NCI-H226 (cell line): ENCODE measurements at places on chromosomes 3 and 15.

DNA sequence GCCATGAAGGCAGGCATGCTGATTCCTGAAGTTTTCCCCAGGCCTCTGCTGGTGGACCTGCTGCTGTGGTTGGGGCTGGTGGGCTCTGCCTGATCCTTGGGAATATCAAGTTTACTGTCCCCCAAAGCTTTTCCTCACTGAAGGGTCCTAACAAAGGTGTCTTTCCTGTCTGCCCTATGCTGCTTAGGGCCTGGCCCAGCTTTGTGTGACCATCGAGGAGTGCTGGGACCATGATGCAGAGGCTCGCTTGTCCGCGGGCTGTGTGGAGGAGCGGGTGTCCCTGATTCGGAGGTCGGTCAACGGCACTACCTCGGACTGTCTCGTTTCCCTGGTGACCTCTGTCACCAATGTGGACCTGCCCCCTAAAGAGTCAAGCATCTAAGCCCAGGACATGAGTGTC lies 13.2 kb upstream of the EXOG start:
- DNase-seq = no peak

- DNase-seq = no peak
Measured at GRCh38 chr3:115832265-115832664, 209.0 kb downstream of the GAP43 start.

- no peak for DNase-seq
Measured at GRCh38 chr3:53162672-53163443, 1.8 kb downstream of the PRKCD start.

GRCh38 chr3:152780553-152780952 lies 54.4 kb upstream of the P2RY1 start:
- DNase-seq = no peak

DNA sequence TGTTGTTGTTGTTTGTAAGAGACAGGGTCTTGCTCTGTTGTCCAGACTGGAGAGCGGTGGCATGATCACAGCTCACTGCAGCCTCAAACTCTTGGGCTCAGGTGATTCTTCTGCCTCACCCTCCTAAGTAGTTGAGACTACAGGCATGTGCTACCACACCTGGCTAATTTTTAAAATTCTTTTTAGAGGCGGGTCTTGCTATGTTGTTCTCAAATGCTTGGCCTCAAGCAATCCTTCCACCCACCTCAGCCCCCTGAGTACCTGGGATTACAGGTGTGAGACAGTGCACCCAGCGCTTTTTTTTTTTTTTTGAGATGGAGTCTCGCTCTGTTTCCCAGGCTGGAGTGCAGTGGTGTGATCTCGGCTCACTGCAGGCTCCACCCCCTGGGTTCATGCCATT lies 46.7 kb downstream of the TMOD3 start:
- no peak for DNase-seq

- no peak for DNase-seq
Measured at GRCh38 chr3:57919987-57920386, 88.2 kb upstream of the FLNB start.

GRCh38 chr3:49607105-49607591 lies 52.9 kb downstream of the BSN start:
- peak; percentile 56 for DNase-seq

- DNase-seq = no peak
Measured at GRCh38 chr3:136979684-136980083, 21.9 kb downstream of the IL20RB start.

- no peak for DNase-seq
Measured at GRCh38 chr3:187014417-187014864, 84.1 kb downstream of the ST6GAL1 start.

DNA sequence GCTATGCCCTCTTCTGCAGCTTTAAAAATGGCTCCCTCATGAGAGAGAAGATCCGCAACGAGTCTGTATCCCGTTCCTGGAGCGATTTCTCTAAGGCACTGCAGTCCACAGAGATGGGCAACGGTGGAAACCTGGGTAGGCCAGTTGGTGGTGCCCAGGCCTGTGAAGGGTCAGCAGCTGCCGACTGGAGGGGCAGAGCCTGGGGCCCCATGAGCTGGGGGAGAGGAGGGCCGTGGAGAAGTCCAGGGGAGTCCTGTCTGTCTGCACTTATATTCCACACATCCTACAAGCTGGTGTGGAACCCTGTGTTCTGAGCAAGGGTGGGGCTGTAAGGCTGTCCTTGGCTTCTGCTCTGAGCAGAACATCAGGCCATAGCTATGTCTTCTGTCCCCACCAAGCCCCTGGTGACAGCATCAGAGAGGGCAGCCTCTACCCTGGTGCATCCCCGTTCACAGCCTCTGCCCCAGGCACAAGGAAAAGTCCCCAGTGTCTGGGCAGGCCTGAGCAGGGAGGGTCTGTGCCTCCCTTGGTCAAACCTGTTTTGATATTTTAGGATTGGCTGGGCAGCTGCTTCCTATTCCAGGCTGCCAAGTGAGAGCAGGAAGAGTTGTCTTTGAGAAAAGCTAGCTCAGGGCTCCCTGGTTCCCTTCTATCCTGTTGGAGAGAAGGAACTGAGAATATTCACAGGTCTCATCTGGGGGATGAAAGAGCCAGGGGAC lies 29.7 kb downstream of the XYLB start:
- no peak for DNase-seq

GRCh38 chr3:111481551-111481950 lies 60.4 kb upstream of the CD96 start:
- no peak for DNase-seq

DNA sequence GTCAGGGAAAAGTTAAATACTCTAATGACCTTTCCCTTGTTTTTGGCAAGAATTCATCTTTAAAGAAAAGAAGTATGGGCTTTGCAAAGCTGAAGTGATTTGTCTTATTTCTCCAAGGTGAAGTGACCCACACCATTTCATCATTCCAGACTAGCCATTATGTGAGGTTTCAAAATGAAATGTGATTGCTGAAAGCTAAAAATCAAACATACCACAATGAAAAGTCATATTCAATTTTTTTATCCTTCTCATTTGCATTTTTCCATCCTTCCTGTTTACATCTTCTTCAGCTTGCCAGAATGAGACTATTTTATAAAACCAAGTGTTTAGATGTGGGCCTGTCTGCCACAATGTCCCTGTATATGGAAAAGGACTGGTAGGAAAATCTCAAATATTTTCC lies 142.3 kb upstream of the STRIT1 start:
- DNase-seq = no peak

GRCh38 chr3:37588758-37589157 lies 272.9 kb upstream of the CTDSPL start:
- DNase-seq = no peak

DNA sequence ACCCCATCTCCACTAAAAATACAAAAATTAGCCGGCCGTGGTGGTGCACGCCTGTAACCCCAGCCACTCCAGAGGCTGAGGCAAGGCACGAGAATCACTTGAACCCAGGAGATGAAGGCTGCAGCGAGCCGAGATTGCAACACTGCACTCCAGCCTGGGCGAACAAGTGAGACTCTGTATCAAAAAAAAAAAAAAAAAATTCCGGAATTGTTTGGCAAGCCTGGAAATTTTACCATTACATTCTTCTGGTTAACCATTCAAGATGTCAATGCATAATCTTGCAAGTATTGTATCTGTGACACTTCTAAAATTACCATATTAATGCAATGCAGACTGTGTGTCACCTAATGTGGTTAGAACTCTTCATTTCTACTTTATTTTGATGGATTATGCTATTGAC lies 67.0 kb downstream of the CSNK1G1 start:
- no peak for DNase-seq

DNA sequence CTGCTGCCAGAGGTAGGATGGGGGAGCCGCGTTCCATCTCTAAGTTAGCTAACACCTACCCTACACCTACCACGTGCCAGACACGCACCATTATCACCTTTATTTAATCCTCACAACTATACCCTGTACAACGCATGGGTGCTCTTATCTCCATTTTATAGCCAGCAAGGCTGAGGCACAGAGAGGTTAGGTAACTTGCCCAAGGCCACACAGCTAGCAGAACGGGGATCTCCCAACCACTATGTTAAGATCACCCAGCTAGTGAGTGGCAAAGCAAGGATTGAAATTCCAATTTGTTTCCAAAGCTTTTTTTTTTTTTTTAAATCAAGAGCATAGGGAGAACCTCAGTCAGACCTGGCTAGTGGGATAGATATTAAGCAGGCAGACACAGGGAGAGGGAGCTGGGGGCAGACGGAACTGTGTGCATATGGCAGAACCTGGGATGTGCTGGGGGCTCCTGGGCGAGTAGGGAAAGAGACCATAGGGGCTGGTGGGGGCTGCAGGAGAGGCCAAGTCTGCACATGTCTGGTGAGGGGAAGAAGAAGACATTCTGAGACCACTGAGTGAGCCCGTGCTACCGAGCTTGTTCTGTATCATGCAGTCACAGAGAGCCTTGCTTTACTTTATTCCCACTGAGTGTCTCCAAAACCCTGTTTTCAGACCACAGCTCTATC lies 196.3 kb upstream of the TPM1 start:
- DNase-seq = no peak

GRCh38 chr3:174822320-174822719 lies 36.8 kb upstream of the NAALADL2 start:
- DNase-seq = no peak

DNA sequence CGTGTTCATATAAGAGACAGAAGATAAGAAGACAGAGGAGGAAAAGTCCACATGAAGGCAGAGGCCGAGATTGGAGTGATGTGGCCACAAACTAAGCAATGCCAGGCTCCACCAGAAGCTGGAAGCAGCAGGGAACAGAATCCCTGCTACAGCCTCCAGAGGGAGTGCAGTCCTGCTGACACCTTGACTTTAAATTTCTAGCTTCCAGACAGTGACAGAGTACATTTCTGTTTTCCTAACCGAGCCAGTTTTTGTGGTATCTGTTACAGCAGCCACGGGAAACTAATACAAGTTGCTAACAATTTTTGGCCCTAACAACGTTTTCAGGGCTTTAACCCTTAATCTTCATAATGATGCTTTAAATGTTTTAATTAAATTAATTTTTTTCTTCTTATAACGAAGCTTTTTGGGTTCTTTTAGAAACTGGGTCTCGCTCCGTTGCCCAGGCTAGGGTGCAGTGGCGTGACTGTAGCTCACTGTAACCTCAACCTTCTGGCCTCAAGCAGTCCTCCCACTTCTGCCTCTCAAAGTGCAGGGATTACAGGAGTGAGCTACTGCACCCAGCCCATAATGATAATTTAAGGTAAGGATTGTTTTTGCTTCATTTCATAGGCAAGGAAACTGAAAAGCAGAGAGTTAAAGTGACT lies 202.3 kb upstream of the PROK2 start:
- no peak for DNase-seq

DNA sequence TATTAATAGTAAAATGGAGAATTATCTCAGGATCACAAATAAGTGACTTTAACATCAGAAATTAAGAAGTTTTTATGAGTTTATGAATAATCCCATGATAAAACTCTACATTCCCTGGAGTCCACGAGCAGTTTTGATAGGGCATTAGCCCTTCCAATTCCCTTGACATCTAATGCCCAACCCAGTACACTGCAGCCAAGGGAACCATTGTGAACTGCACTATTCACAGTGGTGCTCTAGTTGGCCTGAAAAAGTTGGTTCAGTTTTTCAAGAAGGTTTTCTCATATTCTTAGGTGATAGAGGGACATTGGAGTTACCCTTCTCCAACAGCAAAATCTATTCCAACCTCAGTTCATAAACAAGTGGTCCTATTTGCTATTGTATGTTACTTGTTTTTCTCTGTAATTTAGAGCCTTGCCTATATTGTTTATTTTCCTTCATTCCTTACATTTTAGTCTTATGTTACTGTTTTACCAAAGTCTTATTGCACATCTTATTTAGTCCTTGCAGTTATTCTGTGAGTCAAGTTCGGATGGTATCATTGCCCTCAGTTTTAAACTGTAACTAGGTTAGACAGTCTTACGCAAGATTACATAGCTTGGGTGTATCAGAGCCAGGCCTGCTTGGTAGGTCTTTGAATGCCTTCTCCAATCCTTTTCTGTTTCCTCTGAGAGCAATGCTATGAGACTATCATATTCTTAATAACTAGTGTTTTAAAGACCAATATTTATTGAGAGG lies 57.9 kb upstream of the SAMMSON start:
- no peak for DNase-seq

GRCh38 chr15:37764733-37765191 lies 169.7 kb upstream of the TMCO5A start:
- DNase-seq = peak; percentile 31

- DNase-seq = no peak
Measured at GRCh38 chr15:44029003-44029402, 166.1 kb downstream of the FRMD5 start.

DNA sequence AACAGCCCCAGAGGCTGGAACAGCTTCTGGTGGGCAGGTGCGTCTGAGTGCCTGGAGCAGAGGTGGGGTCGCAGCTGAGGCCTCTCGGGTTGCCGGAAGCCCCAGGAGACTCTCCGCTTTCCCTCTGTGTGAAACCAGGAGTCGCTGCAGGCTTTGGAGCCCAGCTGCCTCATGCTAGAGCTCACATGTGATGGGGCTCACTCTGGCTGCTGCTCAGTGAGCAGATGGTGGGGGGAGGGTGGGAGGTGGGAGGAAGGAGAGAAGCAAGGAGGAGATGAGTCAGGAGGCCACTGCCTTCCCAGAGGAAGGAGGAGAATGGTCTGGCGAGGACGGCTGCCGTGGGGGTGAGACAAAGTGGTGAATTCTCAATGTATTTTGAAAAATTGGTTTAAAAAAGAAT lies 290.1 kb upstream of the CHRNA7 start:
- no peak for DNase-seq

DNA sequence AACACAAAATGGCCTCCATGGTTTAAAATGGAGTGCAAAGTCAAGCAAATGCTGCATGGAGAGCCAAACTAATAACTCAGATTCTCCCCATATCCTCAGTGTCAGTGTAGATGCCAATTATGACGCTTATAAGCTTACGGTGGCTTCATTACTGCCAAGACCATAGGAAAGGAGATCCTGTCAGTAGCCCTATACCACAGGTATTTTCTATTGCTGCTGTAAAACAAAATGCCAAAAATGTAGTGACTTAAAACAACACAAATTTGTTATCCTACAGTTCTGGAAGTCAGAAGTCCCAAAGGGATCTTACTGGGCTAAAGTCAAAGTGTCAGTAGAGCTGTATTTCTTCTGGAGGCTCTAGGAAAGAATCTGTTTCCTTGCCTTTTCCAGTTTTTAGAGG lies 149.8 kb upstream of the GBE1 start:
- DNase-seq = no peak

DNA sequence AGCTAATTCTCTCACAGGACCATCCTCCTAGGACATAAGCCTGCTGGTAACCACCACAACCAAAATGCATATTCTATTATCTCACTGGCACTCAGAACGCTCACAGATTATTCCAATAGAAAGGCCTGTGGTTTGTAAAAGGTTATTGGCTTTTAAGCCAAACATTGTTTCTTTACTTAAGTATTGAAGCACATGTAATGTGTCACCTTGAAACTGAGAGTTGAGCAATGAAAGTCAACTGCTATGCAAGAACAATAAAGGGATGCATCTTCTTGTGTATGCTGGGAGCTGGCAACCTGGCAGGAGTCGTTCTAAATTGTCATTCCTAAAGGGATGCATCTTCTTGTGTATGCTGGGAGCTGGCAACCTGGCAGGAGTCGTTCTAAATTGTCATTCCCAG lies 298.6 kb upstream of the DNAJC19 start:
- no peak for DNase-seq

- no peak for DNase-seq
Measured at GRCh38 chr3:189778340-189778950, 147.3 kb downstream of the TP63 start.

GRCh38 chr3:14275962-14276909 lies 97.6 kb downstream of the LSM3 start:
- no peak for DNase-seq
